ENCODE measurements at places on chromosomes 2 and 18.
A peak's percentile ranks its signal among the peaks of the same experiment; 100 is the strongest.

DNA sequence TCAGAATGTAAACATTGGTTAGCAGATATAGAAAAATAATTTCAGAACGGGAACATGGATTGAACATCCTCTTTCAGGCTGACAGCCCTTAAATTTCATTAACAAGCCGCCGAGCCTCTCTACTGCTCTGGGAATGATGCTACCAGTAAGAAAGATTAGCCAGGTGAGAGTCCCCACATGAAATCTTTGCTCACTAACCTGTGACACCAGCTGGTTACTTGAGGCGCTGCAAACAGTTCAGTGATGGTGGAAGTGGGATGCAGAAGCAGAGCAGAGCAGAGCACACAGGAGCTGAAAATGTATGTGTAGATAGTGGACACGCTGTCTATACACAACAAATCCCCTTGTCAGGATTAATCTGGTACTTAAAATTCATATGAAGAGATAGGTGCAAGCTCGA, 721.1 kb downstream of the DPP10 start:
- no peak for DNase-seq

DNA sequence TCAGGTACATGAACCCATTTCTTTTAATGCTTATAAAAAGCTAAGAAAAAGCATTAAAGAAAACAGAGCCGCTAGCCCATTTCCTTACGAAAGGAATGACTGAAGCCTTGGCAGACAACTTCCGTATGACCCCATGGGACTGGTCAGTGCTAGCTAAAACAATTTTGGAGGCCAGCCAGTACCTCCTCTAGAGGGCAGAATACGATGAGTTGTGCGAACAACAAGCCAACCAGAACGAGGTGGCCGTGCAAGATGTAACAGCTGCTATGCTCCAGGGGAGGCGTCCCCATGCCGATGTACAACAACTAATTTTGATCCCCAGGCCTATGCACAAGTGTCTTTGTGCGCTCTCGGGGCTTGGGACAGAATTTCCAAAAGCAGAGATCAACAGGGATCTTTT, 16.7 kb downstream of the MAP3K2 start:
- DNase-seq: no peak

GRCh38 chr18:22521026-22521707, 103.5 kb upstream of the CTAGE1 start:
- no peak for DNase-seq

DNA sequence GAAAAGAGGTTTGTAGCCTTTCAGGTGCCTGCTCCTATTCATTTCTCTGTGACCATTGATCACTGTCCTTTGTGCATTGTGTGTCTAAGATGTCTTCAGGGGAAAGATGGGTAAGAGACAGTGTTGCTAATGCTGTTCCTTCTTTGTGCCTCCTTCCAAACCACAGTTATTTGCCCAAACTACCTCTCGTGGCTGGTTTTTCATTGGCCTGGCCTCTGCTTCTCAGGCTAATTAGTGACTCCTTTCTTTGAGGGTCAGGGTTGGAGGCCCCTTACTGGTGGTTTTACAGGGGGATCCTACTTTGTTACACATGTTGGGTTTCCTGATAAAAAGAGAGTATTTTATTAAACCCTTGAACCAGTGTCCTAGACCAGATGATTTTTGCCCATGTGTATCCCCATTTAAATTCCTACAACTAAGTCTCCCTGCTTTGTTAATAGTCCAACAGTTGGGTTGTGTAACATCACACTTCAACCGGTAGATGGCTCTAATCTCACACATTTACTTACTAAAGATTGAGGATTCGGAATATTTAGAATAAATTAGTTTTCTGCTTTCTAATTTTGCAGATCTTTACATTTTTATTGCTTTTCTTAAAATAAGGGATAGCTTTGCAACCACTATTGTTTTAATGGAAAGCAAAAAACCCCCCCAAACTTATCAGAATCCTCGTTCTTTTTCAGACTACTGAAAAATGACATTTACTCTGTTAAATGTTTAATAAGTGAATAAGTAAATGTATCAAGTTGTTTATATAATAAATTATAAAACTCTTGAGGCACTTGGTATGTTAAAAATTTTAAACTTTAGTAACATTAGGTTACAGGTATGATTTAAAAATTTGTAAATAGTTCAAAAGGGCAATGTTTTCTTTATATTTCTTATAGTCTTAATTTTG, 2.4 kb downstream of the MARS2 start:
- DNase-seq: no peak

GRCh38 chr2:120231974-120232635, 8.9 kb upstream of the TMEM185B start:
- peak; percentile 65 for DNase-seq

GRCh38 chr2:113088213-113088992, 20.6 kb downstream of the IL1F10 start:
- no peak for DNase-seq

- DNase-seq: no peak
Observed at GRCh38 chr2:129803032-129803431, 176.4 kb upstream of the RAB6C start.

GRCh38 chr2:39508198-39508597, 71.1 kb upstream of the MAP4K3 start:
- DNase-seq: no peak

- DNase-seq: no peak
Observed at GRCh38 chr18:59488899-59489298, 129.8 kb upstream of the LMAN1 start.

DNA sequence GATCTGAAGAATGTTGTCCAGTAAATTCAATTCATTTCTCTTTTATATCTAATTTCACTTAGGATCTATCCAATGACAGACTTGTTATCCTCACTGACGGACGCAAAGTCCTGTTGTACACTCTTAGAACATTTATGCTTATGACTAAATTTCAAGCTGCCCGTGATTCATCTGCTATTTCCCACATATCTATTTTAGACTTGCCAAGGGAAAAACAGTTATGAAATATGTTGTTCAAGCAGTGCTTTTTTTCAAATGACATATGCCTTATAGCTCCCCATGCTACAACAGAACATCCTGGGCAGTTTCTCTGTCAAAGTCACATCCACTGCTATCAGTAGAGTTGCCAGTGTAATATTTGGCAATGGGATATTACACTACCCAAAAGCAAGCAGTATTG, 94.2 kb upstream of the CBLN2 start:
- no peak for DNase-seq

- DNase-seq: no peak
Observed at GRCh38 chr2:23595601-23596251, 210.7 kb downstream of the KLHL29 start.

GRCh38 chr2:102082571-102083392, 59.8 kb upstream of the IL1R1 start:
- DNase-seq: peak; percentile 29

- DNase-seq: no peak
Observed at GRCh38 chr2:224904381-224904780, 137.9 kb downstream of the DOCK10 start.

GRCh38 chr18:69755856-69756496, 191.7 kb downstream of the CD226 start:
- no peak for DNase-seq

DNA sequence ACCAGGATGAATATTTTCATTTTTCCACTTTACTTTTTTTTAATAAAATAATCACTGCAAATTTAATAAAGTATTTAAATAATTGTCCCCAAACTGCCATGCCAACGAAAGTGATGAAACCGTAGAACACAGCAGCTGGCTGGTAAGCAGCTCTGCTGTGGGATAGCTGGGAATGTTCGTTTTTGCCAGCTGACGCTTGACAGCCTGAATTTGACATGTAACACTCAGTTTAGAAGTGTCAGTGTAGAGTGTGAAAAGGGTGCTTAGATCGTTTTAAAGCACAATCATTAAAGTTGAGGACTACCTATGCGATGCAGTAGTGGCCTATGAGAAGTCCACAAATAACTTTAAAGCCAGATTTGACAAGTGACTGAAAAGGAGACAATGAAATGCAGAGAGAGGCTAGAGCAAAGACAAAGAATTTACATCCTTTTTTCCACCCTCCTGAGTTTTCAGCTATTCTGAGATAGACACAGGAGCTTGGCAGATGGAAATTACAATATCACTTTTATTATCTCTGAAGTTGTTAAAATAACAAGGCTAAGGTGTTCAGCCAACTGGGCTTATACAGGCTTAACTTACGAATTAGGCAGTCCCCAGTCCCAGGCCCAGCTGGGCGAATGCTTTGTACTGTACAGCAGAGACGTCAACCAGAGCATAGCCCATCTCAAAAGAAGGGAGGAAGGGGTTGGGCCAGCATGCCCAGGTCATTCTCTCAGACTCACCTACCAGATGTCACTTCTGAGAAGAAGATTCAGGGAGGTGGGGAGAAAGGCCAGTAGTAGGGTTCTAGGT, 31.9 kb upstream of the SLC1A4 start:
- DNase-seq: no peak

GRCh38 chr2:215692387-215693079, 256.7 kb upstream of the FN1 start:
- no peak for DNase-seq

- no peak for DNase-seq
Observed at GRCh38 chr2:9985531-9986328, 34.2 kb downstream of the GRHL1 start.

GRCh38 chr2:231130336-231131056, 5.7 kb upstream of the HTR2B start:
- DNase-seq: no peak

GRCh38 chr2:201785135-201785534, 4.4 kb upstream of the ALS2 start:
- DNase-seq: no peak

GRCh38 chr2:77834360-77835002, 312.3 kb upstream of the LRRTM4 start:
- no peak for DNase-seq

- no peak for DNase-seq
Observed at GRCh38 chr2:47617523-47618271, 165.2 kb upstream of the MSH6 start.

DNA sequence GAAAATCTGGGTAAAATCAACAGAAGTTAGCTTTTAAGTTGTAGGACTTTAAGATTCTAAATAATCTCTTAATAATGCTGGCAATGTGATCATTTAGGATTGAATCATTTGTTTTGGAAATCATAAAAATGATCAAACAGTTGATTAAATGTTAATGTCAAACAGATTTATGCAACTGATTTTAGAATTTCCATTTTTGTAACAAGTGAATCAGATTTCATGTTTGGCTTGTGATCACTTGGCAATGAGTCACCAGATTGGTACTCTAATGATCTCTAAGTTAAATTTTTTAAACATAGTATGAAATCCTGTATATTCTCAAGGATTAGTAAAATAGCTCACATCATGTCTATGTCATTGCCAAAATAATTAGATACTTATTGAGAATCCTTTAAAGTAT, 50.1 kb upstream of the UNC80 start:
- DNase-seq: no peak

DNA sequence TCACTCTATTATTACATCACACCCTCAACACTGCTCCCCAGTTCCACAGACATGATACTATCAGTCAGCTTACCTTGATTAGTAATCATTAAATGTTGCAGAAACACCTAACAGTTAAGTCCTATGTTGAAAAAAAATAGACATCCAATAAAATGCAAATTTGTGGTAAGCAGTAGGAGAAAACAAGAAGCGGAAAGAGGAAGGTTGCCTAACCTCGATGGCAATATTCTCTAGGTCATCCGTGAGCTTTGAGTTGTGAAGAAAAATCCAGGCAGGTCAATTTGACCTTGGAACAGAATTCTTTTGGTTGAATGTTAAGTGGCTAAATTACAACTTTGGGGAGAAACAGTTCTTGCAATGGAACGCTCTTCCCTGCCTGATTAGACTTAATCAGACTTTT, 264.4 kb downstream of the AFF3 start:
- DNase-seq: no peak

GRCh38 chr2:126995621-126996377, 97.1 kb downstream of the TEX51 start:
- DNase-seq: no peak

GRCh38 chr2:149765636-149766035, 178.1 kb upstream of the MMADHC start:
- no peak for DNase-seq

DNA sequence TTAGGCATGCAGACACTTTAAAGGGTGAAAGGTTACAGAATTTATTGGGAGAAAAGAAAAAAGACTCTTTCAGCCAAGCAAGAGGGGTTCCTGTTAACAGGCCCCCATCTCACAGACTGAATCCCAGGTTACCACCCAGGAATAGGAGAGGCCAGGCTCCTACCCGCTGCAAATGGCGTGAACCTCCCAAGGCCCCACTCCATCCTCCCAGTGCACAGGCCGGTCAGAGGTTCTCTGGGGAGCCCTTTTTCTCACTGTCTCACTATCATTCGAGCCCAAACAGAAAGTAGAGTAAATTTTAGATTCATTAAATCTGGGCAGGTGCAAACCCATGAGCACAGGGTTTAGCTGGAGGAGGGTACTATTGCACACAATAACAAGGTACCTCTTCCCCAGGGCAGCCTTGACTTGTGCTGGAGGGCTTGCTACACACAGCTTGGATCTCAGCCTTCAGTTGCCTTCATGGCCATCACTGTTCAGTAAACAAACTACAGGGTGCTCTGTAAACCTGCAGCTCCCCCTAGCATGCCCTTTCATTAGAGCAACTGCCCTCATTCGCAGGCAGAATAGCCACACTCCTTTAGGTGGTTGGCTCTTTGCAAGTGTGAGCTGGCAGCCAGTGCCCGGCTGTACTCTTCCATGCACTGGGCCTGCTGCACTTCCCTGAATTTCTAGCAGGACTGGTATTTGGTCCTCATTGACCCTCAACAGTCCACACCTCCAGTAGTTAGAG, 7.3 kb upstream of the PLEK start:
- DNase-seq: no peak

DNA sequence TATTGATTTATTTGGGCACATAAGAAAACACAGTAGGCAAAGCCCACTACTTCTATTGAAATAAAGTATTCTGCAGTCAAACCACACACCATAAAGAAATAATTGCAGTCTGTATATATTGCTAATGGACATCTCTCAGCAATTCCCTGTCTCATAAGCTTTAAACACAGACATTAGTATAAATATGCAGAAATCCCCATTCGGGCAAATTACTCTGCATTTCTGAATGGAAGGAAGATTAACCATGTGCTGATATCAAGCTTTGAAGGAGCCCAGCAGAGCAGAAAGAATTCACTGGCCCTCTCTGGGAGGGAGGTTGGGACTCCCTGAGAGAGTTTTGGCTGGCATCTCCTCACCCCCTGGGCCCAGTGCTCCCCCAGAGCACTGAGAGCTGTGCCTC, 269.6 kb downstream of the ATAD2B start:
- DNase-seq: no peak

All from stimulated activated CD4-positive, alpha-beta T cell treated with anti-CD3 and anti-CD28 coated beads, Interleukin-1b, Interleukin-23, amount 100 ng/mL, for 4 hours (primary cell).